ENCODE measurements at places on chromosomes 12 and 14.

GRCh38 chr12:116765271-116765670, 27.2 kb downstream of the RNFT2 start:
- no peak for DNase-seq

DNA sequence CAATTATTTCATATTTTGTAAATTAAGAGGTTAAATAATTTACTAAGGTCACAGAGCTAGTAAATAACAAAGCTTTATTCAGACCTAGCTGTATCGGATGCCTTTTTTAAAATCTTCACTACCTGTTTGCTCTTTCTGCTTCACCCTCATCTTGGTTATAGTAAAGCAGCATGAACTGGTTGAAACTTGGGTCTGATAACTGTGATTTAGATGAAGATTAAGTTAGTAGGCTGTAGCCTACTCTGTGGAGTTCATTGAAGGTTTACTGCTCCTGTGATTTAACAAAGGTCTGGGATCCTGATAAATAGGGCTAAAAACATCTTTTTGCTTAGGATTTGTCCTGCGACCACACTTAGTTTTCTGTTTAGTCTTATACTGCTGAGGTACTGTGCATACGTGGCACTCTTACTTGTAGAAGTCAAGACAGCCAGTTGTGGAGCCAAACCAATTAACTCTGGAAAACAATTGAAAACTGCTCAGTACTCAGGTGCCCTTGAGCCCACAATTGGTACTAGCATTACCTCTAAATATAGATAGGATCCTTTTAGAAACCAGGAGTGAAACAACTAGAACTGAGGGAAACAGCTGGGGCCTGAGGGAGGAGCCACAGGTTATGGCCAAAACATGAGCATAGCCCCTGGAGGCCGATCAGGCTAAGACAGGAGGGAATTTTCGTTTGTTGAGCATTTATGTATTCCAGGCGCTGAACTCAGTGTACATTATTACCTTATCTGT, 2.3 kb downstream of the SPATS2 start:
- DNase-seq: peak; percentile 48

DNA sequence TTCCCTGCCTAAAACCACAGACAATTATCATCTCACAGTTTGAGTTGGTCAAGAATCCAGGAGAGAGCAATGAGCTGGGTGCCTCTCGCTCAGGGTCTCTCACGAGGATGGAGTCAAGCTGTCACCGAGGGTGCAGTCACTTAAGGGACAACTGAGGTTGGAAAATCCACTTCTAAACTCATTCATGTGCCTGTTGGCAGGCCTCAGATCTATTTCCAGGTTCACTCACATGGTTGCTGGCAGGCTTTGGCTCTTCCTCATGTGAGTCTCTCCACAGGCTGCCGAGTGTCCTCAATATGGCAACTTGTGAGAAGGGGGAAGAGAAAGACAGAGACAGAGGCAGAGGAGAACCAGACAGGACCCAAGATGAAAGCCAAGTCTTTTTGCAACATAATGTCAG, 10.5 kb upstream of the OR10P1 start:
- DNase-seq: no peak

- no peak for DNase-seq
Measured at GRCh38 chr12:119308708-119309456, 25.6 kb upstream of the CCDC60 start.

- DNase-seq: no peak
Measured at GRCh38 chr12:131101703-131102492, 148.2 kb downstream of the ADGRD1 start.

DNA sequence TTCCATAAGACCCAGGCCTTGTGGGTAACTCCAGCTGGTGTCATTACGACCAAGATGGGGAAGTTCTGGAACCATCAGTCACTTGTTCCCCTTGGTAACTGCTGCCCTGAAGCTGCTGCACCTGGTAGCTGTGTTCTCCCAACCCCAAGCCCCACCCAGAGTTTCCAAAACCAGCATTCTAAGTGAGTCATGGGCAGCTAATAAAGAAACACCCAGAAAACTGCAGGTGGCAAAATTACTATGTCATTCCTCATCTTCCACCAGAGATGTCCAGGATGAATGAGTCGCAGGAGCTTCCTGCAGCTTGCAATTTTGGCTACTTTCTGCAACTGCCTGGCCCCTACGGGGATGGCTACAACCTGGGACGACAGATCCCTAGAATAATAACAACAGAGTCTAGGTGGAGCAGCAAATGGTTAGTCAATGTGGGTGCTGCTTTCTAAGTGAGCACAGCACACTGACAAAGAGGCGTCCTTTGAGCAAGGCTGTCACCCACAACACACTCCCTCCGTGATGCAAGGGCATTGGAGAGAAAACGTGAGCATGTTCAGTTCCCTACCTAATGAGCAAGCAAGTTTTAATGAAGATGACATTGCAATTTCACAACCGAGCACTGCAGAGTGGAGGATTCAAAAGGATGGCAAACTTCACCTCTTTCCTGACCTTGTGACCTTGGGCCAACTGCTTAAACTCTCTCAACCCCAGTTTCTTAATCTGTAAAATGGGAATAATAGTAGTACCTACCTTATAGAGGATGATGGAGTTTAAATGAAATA, 301.4 kb upstream of the NOS1 start:
- DNase-seq: no peak

Data from HAP-1 (cell line).